Hepatocyte (in vitro differentiated cells): ENCODE measurements at places on chromosomes 1 and 21. TPM values are rescaled to one million over a fixed set of nuclear protein-coding genes. Genes with fewer than 3 reads are reported as not detected.

DNA sequence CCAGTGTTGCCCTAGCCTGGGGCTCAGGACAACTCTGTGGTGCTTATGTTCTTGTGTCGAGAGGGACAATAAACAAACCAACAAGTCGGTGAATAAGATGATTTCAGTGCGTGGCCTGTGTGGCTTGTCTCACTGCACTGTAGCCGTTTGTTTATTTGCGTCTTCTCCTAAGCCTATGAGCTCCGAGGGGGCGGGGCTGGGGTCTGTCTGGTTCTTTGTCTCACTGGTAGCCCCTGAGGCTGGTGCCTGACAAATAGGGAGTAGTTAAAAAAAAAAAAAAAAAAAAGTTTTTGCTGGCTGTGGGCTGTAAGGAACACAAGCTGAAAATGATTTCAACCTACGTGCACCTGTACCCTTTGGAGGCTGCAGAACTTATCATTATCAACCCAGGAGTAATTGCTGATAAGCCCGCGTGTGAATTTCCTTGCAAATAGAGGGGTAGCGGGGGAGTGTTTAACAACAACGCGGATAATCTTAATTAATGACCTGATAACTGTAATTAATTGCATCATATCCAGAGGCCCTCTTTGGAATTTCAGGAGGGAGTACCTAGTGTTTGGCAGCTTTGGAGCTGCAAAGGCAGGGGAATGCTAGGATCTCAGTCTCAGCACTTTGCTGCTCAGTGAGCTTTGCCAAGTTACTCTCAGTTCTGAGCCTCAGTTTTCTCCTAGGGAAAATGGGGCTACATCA, 925 bp upstream of the ARHGEF10L start:
- peak; percentile 82 for DNase-seq

DNA sequence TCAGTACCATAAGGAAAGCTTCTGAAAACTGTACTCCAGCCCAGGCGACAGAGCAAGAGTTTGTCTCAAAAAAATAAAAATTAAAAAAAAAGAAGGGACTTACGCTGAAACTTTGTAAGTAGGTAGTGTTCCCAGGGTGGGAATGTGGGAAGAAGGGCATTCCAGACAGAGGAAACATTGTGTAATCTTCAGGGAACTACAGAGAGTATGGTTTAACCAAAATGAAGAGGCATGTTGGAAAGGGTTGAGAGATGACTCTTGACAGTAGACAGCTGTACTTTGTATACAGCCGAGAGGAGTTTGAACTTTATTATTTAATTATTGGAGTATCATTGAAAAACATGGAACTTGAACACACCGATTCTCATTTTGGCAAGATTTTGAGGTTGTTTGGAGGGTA, 43.0 kb downstream of the PPP2R5A start:
- no peak for DNase-seq

- DNase-seq = peak; percentile 72
Measured at GRCh38 chr1:25204797-25205480, 27.4 kb downstream of the SYF2 start.

GRCh38 chr1:58784758-58785441, 1.1 kb upstream of the JUN start:
- DNase-seq = peak; percentile 95

DNA sequence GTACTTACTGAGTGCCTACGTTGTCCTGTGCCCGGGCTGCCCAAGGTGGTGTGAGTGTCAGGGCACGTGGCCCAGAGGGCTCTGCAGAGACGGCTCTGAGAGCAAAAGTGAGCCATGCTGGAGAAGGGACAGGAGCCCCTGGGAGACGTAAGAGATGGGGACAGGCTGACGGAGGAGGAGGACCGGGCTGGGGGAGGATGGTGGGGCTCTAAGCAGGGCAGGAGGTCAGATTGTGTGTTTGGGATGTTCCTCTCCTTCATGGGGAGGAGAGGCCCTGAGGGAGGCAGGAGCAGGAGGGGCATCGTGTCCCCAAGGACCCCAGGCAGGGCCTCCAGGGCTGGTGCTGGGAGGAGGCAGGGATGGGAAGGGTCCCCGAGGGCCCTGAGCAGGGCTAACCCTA, 158.9 kb downstream of the PCBP3 start:
- no peak for DNase-seq

DNA sequence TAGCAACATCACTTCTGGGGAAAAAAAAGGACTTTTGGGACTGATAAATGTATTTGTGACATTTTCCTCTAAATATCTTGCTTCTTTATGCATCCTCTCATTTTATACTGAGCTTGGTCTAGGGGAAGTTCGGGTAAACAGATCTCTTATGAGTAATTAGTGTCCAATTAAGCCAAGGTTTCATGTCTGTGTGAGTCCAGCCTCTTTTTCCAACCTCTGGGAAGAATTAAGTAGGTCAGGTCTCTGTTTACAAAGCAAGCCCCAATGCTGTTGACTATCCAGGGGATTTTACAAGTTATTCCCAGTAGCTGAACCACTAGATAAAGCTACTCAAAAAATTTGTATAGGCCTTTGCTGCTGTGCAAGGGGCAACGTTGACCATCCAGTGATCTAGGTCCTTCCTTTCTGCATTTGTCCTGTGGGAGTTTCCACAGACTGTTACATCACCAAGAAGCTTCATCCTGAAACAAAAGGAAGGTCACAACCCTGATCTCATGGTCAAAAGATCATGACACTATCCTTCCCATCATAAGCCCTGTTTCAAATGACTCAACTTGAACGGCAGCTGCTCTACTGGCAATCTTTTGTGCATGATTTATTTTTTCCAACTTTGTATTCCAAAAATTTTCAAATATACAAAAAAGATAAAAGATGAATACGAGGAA, 74.3 kb downstream of the ETS2 start:
- DNase-seq = no peak

- DNase-seq = no peak
Measured at GRCh38 chr1:3892748-3893147, 7.3 kb downstream of the C1orf174 start.

The UBASH3A gene
- total RNA-seq = not detected in 2 replicates

The OR2T29 gene
- total RNA-seq = not detected in 2 replicates

The PTPRF gene
- total RNA-seq = 75.7 and 115 TPM in 2 replicates

The EPHA8 gene
- total RNA-seq = not detected in 2 replicates

The EFNA1 gene
- total RNA-seq = 78.7 and 94.8 TPM in 2 replicates
